ENCODE measurements at places on chromosomes 6 and 20.

DNA sequence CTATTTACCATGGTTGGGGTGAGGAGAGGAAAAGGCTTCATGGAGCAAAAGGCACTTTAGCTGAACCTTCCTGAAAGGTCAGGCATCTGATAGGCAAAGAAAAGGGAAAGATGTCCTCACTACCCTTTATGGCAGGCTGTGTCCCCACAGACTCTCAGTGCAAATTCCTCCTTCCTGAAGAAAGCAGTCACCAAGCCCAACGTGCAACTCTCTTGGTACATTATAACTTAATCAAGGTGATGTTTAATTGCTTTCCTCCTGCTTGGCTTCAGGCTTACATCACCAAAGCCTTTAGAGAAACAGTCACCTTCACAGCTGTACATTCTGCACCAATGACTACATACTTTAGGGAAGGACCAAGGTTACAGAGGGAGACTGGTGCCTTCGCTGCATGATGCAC lies 2.1 kb upstream of the CLIC5 start:
- DNase-seq, result no peak

- DNase-seq, result no peak
Measured at GRCh38 chr6:118744261-118744941, 93.0 kb upstream of the CEP85L start.

DNA sequence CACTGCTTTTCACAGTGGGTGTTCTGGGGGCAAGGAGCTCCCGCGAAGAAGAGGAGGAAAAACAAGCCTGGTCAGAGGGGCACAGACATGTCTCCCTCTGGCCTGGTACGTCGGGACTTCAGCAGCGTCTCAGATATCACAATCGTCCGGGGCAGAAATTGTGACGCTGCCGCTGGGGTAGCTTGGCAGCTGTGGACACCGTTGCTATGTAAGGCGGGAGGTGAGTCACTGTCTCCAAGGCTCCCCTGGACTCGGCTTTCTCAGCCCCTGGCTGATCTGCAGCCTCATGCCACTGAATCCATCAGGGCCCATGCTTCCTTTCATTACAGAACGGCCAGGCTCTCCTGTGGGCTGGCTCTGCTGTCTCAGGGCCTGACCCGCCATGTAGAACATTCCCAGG lies 98.7 kb downstream of the SULF2 start:
- DNase-seq, result no peak

- no peak for DNase-seq
Measured at GRCh38 chr20:35021063-35021462, 65.4 kb downstream of the MYH7B start.

GRCh38 chr6:64411226-64411625 lies 775.6 kb downstream of the PHF3 start:
- DNase-seq, result no peak

GRCh38 chr20:55375920-55376319 lies 629.4 kb downstream of the CBLN4 start:
- DNase-seq, result no peak
